ENCODE measurements at places on chromosomes 16 and 17.

- no peak for DNase-seq
Measured at GRCh38 chr17:7839876-7840261, 5.9 kb downstream of the KDM6B start.

- no peak for DNase-seq
Measured at GRCh38 chr16:57245472-57246113, 534 bp downstream of the ARL2BP start.

GRCh38 chr16:1146409-1146808 is 6.5 kb upstream of the CACNA1H start:
- no peak for DNase-seq

DNA sequence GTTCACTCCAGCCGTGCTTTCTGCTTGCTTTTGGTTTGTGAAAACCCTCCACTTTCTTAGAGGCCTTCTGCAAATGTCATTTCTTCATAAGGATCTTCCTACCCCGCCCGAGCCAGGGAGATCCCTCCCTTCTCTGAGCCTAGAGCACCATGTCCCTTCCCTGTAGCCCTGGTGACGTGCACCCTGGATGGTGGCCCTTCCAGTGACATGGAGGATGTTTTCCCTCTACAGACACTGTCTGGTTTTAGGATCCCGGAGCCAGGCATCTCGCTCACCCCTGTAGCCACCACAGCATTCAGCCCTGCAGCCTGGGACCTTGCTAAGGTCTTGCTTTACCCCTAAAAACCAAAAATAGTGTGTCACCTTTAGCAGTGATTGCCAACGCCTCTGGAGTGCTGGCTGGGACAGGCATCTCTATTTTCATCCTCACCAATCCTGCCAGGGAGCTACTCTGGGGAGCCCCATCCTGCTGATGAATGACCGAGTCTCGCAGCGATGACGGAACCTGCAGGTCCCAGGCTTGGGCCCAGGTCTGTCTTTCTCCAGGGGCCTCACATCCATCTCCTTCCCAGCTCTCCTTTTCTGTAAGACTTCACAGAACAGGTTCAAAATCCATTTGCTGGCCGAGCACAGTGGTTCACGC is 394.1 kb upstream of the TNRC6C start:
- no peak for DNase-seq

- peak; percentile 80 for DNase-seq
Measured at GRCh38 chr16:180681-181564, 664 bp downstream of the HBQ1 start.

- DNase-seq = no peak
Measured at GRCh38 chr17:1539811-1540210, 22.8 kb downstream of the PITPNA start.

- DNase-seq = no peak
Measured at GRCh38 chr16:56275801-56276200, 84.5 kb downstream of the GNAO1 start.

DNA sequence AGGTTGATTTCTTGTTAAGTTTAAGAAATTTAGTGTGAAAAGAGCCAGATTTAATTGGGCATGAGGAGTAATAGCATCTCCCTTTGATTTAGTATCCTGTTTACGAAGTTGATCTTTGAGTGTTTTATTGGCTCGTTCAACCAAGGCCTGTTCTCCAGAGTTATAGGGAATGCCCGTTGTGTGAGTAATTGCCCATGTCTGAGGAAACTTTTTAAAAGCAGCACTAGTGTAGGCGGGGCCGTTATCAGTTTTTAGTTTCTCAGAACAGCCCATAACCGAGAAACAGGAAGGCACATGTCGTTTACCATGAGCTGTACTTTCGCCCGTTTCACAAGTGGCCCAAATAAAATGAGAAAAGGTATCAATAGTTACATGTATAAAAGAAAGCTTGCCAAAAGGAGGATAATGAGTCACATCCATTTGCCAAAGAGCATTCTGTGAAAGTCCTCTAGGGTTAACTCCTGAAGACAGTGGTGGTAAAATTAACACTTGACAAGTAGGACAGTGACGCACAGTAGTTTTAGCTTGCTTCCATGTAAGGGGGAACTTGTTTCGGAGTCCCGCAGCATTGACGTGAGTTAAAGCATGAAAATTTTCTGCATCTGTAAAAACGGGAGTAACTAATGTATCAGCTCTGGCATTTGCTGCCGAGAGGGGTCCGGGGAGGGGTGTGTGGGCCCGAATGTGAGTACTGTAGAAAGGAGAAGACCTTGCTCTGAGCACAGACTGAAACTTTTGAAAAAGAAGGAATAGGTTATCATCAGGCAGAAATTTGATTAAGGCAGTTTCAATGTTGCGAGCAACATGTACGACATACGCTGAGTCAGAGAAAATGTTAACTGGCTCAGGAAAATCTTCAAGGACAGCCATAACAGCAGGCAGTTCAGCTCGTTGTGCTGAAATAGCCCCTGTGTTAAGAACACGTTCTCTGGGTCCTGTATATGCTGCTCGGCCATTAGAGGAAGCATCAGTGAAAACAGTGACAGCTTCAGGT is 18.5 kb upstream of the KCTD5 start:
- DNase-seq = no peak

GRCh38 chr16:57069635-57070370 is 22.6 kb upstream of the CPNE2 start:
- DNase-seq = no peak

GRCh38 chr17:78855561-78856165 is 15.0 kb upstream of the USP36 start:
- no peak for DNase-seq

DNA sequence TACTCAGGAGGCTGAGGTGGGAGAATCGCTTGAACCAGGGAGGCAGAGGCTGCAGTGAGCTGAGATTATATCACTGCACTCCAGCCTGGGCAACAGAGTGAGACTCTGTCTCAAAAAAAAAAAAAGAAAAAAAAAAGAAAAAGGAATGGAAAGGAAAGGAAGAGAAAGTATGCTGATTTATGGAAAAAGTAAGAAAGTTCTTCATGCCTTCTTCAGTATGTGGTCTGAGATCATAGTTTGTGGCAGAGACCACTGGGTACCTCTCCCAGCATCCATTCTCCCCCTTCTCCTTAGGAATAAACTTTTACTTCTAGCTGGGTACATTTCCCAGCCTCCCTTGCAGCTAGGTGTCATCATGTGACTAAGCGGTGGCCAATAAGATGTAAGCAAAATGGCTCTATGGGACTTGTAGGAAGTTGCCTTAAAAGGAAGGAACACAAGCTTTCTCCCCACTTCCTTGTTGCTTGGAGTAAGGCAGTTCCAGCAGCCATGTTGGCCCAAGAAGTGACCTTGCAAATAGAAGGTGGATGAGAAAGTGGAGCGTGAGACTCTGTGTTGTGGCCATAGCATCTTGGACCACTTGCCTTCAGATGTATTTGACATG is 26.1 kb upstream of the XPO6 start:
- no peak for DNase-seq

DNA sequence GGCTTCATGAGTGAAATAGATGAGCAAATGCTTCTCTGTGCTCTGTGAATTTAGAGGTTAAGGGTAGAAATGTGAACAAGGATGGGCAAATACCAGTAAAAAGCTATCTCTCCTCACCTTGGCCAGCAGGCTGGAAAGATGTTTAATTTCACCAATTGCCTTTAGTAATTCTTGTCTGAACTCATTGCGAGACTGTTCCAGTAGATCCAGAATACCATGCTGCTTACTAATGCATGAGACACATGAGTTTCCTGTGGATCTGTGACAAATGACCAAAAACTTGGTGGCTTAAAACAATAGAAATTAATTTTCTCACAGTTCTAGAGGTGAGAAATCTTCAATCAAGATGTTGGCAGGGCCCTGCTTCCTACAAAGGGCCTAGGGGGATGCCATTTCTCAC is 9.3 kb upstream of the ZNF624 start:
- no peak for DNase-seq

- DNase-seq = no peak
Measured at GRCh38 chr17:65228734-65229620, 91.8 kb downstream of the RGS9 start.

DNA sequence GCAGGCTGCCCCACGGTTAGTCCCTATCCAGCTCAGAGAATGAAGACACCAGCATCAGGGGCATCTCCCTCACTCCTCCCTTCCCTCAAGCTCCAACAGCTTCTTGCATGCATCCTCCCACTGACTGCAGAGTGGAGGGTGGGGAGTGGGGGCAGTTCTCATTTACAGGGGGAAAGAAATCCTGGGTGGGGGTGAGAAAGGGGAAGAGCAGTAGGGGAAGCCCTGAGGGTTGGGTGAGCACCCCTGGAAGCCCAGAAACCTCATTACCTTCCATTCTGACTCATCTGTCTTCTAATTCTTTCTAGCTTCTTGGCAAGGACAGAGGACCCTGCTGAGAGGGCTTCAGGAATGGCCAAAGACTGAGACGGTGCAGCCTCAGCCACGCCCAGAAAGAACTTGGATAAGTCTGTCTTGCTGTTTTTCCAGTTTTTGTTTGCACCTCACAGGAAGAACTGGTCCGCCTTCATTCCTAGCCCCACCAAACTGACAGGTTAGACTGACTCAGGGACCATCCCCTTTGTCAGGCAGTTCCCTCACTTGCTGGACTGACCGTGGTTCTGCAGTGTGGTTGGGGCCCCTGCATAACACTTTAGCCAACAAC is 52.5 kb upstream of the WSB1 start:
- no peak for DNase-seq
